ENCODE measurements at places on chromosomes 2 and 18. TPM values are rescaled to one million over a fixed set of nuclear protein-coding genes. Genes with fewer than 3 reads are reported as not detected.
A peak's percentile ranks its signal among the peaks of the same experiment; 100 is the strongest.

The EHD3 gene
- total RNA-seq: 20.0 TPM

DNA sequence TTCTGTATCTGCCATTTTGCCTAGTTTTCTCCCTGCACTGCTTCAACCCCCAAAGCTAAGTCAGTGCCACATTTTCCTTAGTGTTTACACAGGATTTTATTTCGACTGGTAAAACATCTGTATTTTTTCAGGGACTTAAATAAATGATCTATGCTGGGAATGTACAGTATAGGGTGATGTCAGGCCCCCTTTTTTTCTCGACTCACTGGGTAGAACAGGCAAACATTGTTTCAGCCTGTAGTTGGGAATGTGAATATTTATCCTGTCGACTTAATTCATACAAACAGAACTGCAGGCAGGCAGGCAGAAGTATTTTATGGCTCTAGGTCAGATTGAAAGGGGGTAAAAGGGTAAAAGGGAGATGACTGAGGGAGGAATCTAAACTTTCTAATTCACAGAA, 123.5 kb upstream of the ZFP36L2 start:
- no peak for DNase-seq

- no peak for DNase-seq
Measured at GRCh38 chr2:174072069-174072468, 106.9 kb upstream of the SP3 start.

The MC4R gene
- total RNA-seq: not detected

DNA sequence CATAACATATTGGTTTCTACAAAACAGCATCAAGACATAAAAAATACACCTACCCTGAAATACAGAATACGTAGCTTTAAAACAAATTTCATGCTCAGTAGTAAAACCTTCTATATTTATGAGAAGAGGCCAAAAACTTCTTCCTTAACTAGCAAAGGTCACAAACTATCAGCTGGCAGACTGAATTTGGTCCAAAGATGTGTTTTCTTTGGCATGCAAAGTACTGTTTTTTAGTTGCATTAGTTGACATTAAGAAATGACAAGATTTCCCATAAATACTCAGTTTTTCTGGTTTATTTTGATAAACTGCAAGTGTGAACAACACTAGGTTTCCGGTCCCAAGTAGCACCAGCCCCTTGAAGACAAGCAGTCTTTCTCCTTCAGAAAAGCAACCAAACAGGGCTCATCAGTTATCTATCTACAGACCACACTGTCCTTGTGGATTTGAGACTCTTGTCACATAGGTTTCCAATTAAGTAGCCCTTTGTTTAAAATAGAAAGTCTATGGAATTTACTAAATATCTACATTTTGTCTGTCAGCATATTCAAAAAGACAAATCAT, 35.6 kb downstream of the SLC25A12 start:
- DNase-seq: no peak

The GATA6 gene
- total RNA-seq: 3.3 TPM

DNA sequence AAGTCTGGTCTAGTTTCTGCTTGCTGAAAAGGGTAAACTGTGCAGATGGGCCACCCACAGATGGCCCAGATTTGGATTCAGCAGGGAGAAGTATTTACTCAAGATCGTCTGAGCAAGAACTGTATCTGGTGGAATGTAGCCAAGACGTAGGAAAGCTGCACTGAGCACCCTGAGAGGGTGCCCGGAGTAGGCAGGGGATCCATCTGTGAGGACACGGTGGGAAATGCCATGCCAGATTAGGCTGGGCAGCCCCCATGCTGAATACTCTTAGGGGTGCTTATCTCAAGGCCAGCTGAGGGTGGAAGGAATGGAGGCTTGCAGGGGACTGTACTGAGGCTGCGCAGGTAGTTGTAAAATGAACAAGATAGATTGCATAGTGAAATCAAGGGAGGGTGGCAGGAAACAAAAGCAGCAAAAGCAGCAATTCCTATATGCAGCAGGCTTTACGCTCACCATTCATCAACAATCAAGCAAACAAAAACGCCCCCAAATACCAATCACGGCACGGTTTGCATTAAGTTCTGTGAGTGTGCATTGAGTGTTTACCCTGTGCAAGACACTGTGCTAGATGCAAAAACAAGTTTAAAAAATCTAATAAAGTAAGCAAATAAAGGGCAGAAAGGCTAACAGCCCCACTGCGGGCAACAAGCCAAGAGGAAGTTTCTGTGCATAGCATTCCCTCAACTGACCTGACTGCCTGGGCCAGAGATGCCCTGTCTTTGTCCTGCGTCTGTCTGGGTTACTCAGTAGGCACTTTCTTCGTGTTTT, 32.2 kb upstream of the LPIN2 start:
- DNase-seq: no peak

DNA sequence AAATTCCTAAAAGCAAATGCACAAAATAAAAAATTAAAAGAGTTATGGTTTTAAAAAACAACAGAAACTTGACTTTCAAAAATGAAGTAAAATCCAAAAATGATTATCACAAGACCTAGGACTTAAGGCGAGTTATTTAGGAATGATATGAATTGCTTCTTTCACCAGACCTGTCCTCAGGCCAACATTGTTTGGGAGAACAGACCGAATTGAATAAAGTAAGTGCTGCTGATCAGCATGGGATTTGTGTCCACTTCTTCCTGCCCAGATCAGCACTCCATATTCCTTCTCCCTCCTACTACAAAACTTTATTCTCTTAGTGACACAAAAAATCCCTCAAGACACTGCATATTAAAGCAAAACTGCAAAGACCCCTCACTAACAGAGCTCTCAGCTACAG, 39.1 kb downstream of the WDFY1 start:
- no peak for DNase-seq

GRCh38 chr18:79195716-79196683, 126.8 kb downstream of the ATP9B start:
- no peak for DNase-seq

DNA sequence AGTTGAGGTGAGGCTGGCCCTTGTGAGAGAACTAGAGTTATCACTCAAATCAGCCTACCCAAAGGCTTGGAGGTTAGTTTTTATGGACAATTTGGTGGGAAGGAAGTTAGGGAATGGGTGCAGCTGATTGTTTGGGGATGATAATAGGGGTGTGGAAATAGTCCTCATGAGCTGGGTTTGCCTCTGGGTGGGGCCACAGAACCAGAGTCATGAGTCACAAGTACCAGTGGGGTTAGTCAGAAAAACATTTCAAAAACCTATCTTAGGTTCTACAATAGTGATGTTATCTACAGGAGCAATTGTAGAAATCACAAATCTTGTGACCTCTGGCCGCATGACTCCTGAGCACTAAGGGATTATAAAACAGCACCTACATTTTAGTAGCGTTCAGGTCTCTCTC, 630.1 kb upstream of the PIK3C3 start:
- peak; percentile 13 for DNase-seq

DNA sequence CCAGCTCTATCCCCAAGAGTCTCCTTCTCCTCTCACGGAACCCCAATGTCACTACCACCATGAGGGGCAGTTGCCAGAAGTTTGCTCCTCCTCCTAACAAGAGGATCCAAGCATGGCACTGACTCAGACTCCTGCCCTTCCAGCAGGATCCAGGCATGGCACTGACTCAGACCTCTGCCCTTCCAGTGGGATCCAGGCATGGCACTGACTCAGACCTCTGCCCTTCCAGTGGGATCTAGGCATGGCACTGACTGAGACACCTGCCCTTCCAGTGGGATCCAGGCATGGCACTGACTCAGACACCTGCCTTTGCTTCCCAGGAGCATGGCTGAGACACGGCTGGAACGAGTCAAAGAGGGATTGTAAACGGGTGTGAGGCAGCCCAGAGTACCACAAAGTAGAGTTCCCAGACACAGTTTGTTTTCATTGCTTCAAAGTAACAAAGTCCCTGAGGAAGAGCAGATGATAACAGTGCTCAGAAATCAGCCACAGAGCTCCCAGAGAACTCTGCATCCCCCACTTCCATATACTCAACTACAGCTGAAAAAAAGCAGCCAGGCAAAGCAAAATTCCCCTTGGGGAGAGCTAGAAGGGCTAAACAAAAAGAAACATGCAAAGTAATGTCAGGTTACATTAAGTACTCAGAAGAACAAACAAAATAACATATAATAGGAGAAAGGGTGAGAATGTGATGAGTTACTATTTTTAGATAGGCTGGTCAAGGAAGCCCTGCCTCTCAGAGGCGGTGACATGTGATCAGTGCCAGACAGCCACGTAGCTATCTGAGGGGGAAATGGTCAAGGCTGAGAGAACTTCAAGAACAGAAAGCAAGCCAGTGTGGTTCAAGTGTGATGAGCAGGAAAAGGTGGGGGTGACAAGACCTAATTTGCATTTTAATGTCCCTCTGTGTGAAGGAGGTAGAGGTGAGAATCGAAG, 3.0 kb downstream of the BUB1 start:
- DNase-seq: peak; percentile 57

The EPG5 gene
- 11.5 TPM for total RNA-seq

- DNase-seq: no peak
Measured at GRCh38 chr2:95311815-95312542, 14.8 kb downstream of the KCNIP3 start.

The BMP10 gene
- not detected for total RNA-seq

The COLEC11 gene
- not detected for total RNA-seq

DNA sequence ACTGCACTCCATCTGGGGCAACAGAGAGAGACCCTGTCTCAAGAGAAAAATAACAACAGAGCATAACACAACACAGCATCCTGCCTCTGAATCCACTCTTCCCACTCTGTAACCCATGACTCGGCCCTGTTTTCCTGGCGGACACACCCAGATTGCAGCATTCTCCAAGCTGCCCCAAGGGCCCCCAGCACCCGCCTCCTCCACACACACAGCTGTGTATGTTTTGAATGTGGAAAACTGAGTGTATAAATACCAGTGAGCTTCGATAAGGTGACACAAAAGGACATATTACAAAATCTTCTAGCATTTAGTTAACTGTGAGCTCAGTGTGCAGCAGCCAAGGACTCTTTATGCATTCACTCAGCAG, 13.0 kb downstream of the IMPA2 start:
- DNase-seq: peak; percentile 54

GRCh38 chr2:176121190-176122051, 1.1 kb upstream of the HOXD9 start:
- DNase-seq: no peak

DNA sequence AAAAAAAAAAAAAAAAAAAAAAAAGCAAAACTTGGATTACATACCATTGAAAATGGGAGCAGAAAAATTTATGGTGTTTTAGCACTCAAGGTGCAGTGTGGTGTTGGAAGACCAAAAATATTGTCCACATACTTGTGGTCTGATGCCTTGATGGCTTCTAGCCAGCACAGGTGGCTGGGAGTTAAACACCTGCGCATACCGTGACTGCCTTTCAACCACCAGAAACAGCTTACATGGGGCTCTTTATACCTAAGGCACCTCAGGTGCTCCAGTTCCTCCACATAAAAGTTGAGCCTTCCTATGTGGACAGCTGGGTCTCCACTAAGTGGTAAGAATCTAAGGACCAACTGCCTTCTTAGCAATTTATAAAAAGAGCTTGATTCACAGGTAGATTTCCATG, 802.6 kb upstream of the CELF4 start:
- no peak for DNase-seq

DNA sequence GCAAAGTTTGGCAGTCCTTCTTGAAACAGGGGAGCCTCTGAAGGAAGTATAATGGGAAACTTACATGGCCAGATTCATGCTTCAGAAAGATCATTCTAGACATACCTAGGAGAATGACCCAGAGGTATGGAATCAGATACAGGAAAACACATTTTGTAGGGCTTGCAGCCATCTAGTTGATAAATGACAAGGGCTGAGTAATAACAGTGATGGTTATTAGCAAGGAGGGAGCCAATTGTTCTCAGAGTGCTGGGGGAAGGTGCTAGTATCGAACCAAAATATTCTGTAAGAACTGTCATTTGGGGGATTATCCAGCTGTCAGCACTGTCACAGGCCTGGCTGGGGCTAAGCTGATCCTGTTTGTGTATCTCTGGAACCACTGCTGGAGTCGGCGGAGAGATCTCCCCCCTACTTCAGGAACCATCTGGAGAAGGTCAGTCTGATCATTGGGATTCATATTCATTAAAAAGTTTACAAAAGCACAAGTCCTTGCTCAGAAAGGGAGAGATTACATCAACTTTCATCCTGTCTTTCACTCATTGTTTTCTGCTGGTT, 113.8 kb upstream of the THSD7B start:
- no peak for DNase-seq

DNA sequence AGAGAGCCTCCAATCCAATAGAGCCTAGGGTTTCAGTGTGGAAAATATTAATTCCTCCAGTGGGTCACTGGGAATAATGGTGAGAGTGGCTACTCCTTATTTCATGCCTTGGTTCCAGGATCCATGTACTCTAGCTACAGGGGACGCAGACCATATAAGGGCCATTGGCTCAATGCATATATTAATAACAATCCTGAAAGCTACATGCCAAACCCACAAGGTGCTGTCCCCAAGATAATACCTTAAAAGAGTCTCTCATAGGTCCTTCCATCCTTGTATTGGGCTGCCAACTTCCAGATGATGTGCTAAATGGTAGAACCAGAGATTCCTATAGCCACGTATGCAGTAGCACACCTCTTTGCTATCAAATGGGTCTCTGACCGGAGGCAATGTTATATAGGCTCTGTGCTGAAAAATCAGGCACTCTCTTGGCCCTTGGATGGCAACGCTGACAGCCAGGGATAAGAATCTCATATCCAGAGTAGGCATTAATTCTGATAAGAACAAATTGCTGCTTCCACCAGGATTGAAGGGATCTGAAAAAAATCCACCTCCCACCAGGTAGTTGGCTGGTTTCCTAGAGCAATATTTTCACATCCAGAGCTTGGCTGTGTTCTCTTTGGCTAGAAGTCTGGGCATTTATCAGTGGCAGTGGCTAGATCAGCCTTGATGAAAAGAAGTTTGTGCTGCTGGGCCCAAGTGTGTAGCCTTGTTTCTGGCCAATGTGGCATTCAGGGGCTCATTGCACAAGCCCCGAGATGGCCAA, 218.1 kb upstream of the MGAT5 start:
- DNase-seq: no peak

The CCDC85A gene
- total RNA-seq: not detected

GRCh38 chr2:109644571-109645275, 30.6 kb downstream of the SOWAHC start:
- DNase-seq: peak; percentile 64

The POLR1B gene
- 21.3 TPM for total RNA-seq

DNA sequence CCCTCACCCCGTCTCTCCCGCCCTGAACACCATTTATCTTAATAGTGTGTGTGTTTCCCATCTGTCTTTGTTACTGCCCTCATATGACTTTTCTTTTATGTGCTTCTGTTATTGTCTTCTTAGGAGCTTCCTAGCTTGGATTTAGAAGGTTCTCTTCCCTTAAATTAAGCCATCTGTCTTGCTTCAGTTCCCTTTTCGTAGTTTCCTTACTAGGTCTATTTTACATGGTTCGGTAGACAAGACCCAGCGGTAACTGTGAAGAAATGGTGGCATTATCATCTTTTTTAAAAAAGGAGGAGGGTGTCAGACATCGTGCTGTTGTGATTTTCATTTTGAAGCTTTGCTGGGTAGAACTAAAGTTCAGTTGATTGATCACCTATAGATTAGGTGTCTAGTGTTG, 10.3 kb downstream of the NCK2 start:
- DNase-seq: no peak
